ENCODE measurements at places on chromosomes 2 and 18.

DNA sequence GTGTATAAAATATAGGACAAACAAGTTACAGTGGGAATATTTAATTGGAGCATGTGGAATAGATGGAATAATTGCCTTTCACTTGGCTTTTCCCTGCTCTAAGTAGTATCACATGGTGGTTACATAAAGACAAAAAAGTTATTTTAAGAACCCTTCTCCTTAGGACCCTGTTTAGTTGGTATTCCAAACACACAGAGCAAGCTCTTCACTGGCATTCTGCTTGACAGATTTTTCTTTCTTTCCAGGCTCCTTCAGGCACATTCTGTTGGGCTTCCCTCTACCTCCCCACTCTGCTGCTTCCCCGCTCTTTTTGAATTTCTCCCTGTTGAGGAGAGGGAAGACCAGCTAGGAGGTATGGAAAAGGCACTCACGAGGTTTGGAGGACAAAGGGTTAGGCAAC is 29.0 kb upstream of the DARS1 start:
- no peak for DNase-seq

DNA sequence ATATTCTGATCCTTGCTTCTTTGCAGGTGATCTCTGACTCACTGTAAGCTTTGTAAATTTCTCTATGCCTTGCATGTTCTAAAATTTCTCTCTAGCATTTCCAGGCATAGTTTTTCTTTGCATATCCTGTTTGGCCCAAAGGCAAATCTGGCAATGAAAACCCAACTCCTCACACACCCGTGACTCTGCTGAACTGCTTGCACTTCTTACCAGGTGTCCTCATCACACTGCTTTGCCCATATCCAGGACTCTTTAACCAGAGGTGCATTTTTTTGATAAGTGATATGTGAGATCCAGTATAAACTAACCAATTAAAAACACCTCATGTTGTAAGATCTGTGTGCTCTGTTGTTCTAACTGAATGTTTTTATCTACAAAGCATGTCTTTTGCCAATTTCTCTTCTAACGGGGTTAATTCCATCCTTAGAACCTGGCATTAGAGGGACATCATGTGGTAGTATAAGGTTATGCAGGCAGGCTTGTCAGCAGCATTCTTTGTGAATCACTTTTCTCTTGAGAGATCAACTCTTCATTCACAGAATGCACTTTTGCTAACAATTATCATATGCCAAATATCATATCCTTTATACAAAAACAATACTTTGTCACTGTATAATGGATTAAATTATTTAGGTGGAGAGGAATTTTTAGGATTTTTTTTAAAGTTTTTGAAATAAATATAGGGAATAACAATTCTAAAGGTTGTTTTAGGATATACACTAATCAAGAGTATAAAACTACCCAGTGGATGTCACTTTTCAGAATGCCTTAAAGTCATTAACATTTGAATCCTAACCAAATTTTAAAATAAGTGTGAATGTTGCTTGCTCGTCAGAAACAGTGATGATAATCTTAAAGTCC is 20.8 kb upstream of the TMX3 start:
- DNase-seq: no peak

DNA sequence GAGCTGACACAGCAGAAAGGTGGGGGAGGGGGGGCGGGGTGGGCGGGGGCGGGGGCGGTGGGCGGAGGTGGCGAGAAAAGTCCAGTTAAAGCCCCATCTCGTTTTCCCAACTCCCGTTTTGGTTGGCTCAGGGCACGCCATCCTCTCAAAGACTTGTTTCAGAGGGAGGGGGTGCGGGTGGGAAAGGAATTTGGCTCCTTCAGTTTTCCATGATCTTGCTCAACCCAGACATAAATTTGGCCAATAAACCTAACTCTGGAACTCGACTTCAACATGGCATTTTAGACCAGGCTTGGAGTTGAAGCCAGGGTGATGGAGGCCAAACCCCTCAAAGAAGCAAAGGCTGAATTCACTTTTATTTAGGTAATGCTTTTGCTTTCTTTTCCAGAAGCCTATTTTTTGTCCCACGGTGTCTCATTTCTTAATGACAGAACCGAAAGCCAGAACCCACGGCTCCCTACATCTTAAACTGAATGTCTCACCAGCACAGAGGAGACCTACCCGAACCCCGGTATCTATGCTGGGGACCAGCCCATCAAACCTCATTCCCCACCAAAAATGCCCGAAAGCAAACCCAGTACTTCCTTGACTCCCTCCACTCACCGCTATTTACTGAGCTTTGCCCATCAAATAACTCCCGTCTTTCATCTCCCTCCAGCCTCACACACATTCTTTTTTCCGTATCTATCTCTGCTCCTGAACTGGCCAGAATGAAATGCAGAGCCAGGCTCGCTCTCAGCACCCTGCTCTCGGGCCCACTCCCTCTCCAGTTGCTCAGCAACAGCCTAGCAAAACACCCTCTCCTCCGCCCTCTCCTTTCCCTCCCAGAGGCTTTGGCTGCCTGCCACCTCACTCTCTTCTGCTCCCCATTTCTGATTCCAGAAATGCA is 4.3 kb downstream of the IGFBP5 start:
- no peak for DNase-seq

DNA sequence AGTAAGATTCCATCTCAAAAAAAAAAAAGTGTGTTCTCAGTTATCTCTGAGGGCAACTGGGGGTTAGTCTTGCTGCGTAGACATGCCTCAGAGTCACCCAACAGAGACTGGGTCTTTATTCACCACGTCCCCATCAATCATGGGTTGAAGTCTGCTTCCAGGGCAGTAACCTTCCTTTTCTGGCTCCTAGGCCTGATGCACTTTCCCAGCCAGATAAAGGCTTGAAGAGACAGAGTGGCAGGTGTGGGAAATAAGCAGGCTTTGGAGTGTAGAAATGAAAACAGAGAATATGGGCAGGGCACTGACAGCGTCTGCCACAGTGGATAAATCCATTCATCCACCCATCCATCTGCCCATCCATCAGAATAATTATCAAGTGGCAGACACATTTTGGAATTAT is 134.1 kb upstream of the LGALSL start:
- no peak for DNase-seq

- DNase-seq: no peak
Observed at GRCh38 chr18:35876243-35876642, 96.2 kb upstream of the RMP24 start.

- no peak for DNase-seq
Observed at GRCh38 chr2:7692657-7693161, 775.5 kb downstream of the RNF144A start.

- DNase-seq: no peak
Observed at GRCh38 chr2:146623771-146624170, 1221.1 kb upstream of the ACVR2A start.

DNA sequence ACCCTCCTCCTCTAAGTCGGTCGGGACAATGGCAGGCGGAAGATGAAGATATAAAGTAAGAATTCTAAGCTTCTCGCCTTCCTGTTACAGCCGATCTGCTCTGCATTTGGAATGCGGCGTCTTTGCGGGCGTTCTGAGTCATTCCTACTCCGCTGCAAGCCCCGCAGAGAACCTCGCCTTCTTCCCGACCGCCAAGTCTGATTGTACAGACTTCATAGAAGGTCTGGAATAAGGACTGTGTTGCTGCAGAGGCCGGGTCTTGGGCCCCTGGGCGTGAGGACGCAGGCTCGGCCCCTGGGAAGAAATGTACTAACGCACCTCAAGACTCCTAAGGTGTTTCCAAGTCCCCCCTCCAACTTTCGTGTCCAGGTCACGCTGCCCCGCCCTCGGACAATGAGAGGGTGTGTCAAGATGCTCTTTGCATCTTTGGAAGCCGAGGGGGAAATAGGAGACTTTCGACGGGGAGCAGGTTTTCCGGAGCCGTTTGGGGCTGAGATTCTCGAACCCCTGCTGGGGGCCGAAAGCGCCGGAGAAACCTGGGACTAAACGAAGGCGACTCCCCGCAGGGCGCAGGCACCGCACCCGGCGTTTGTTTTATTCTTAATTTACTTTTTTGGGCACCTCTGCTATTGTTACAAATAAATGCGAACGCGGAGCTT is 12.7 kb upstream of the PAX3 start:
- no peak for DNase-seq

DNA sequence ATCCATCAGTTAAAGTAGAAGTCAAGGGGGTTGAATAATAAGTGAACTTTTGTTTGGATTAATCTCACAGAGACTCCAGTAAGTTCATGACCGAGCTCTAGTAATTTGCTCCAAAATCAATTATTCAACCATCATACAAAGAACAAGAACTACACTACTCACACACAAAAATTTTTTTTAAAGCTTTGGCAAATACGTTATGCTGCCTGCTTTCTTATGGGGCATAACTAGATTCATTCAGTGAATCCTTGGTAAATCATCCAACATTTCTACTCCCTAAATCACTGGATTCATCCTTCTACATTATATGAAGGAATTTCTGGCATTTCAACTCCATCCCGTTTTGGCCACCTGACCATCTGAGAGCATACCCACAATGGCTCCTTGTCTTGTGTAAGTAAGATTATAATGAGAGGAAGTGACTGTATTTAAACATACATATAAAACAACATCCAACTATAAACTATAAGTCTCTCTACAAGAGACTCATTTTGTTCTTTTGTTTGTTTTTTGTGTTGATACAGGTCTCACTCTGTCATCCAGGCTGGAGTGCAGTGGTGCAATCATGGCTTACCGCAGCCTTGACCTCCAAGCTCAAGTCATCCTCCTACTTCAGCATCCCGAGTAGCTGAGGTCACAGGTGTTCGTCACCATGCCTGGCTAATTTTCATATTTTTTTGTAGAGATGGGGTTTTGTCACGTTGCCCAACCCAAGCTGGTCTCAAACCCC is 144.2 kb upstream of the LRRTM4 start:
- DNase-seq: no peak

- DNase-seq: no peak
Observed at GRCh38 chr18:49619801-49620200, 57.9 kb downstream of the LIPG start.

- DNase-seq: no peak
Observed at GRCh38 chr18:68275616-68276015, 439.3 kb downstream of the TMX3 start.

DNA sequence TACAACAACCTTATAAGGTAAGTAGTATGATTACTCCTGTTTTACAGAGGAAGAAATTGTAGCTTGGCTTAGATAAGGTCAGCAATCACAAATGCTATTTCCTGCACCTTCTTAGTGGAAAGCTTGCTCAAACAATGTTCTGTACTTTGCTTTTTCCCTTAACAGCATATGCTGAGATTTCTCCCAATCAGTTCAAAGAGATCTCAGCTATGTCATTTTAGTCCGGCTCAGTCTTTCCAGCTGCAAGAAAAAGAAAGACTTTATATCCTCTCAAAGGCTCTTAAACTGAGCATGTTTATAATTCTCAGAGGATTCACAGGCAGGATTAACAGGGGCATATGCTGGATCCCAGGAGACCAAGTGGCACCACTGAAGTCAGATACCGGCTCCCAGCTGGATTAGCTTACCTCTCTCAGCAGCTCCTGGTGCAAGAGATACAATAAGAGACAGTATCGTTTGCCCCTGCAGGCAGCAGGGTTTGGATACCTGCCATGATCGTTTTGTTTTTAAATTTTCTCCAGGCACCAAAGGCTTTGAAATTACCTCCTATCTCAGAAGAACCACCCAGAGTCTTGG is 29.5 kb downstream of the KIAA2012 start:
- no peak for DNase-seq

DNA sequence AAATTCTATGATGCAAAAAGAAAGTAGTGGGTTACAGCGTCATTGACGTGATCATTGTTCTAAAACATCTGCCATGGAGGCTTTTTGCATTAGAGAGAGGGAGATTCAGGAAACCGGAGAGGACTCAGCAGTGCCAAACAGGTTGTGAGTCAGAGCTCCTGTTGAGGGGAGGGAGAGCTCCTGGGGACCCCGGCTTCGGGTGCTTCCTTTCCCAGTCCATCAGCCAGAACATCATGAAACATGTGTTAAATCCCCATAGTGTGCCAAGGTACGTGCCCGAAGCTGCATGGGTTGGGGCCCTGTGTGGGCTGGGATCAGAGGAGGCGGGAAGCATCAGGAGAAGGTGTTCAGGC is 791 bp upstream of the CYRIA start:
- DNase-seq: no peak

DNA sequence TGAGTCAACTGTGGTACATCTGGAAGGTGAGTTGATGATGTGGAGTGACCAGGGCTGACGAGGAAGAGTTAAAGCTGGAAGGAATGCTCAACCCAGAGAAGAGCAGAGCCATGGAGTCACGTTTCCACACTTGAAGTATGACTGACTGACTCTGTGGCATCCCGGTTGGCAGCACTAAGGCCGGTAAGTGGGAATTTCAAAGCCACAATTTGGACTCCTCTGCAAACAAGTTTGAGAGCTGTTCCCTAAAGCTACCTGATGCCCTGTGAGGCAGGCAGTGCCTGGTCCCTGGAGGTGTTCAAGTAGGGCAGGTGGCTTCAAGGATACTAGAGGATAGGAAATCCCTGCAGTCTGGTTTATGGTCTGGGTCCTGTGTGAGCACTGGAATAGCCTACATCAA is 69.3 kb upstream of the ITGB6 start:
- no peak for DNase-seq

DNA sequence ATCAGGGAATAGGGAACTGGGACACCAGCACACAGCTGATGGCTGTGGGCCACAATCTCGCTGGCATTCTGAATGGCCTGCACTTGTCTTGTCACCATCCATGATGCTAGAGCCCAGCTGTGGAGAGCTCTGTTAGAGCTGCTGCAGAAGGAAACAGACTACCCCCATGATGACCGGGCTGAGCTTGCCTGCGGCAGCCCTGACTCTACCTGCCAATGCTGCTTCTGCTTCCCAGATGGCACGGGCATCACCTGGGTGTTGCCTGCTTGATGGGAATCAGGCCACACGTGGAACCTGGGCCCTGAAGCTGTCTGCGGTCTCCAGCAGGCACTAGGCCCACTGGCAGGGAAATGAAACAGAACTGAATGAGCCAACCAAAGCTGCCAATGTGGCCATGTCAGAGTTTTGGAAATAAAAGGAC is 11.2 kb upstream of the DAW1 start:
- no peak for DNase-seq

GRCh38 chr2:71843391-71843850 is 304.2 kb downstream of the CYP26B1 start:
- no peak for DNase-seq

GRCh38 chr18:48554610-48555400 is 16.0 kb downstream of the CTIF start:
- DNase-seq: no peak

- DNase-seq: no peak
Observed at GRCh38 chr2:10919410-10919770, 7.7 kb downstream of the KCNF1 start.

DNA sequence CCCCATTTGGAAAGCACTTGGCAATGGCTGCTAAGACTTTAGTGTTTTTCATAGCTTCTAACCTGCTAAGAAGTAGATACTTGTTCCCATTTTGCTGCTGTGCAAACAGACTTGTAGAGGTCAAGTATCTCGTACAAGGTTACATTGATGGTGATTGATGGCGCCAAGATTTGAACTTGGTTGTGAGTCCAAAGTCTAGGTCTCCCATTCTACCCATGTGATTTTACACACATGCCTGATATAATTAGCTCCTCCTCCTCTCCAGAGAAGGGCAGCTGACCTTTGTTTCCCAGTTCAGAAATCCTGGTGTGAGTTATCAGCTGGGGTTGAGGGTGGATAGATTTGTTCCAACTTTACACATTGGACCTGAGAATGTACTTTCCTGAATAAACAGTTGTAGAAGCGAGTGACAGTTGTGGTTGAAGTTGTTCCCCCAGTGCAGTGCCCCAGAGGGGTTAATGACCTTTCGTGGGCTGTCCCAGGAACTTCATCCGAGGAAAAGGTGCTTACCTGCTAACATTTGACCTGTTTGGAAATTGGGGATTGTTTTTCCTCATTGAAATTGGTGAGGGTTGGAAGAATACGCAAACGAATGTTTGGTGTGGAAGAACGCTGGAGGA is 10.4 kb downstream of the TCF7L1 start:
- DNase-seq: no peak

- DNase-seq: no peak
Observed at GRCh38 chr2:154443919-154444318, 254.6 kb upstream of the KCNJ3 start.
